Stimulated activated CD8-positive, alpha-beta memory T cell treated with anti-CD3 and anti-CD28 coated beads, Interleukin-15, amount 100 ng/mL, for 1 hour (primary cell): ENCODE measurements at places on chromosomes 5 and 9.

GRCh38 chr5:149959406-149960236 is 937 bp upstream of the SLC26A2 start:
- peak; percentile 11 for DNase-seq

GRCh38 chr9:97510797-97511654 is 9.6 kb downstream of the TMOD1 start:
- no peak for DNase-seq

GRCh38 chr5:76446776-76447175 is 43.7 kb downstream of the IQGAP2 start:
- DNase-seq: no peak

GRCh38 chr9:3006851-3007250 is 163.0 kb upstream of the PUM3 start:
- DNase-seq: no peak

- no peak for DNase-seq
Measured at GRCh38 chr9:128435611-128436010, 15.0 kb downstream of the CERCAM start.

- DNase-seq: no peak
Measured at GRCh38 chr5:80920333-80920732, 39.8 kb upstream of the RASGRF2 start.

DNA sequence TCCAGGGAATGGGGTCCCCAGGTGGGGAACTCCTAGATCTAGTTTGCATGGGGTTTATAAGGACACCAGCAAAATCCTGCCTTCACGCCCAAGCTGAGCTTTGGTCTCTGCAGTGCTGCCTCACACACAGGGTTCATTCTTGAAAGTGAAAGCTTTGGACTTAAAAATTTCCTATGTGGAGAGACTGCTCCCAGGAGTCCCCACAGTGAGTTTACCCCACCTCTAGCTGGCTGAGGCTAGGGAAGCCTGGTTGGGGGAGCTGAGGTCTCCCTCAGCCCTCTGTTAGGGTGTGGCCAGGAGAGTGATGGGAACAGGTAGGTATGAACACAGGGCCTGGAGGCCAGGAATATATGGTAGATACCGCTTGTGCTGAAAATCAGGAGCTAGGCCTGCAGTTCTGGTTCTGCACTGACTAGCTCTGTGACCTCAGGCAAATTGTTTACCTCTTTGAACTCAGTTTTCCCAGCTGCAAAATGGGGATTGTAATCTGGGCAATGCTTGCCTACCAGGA is 41.5 kb upstream of the LARP1 start:
- DNase-seq: no peak

DNA sequence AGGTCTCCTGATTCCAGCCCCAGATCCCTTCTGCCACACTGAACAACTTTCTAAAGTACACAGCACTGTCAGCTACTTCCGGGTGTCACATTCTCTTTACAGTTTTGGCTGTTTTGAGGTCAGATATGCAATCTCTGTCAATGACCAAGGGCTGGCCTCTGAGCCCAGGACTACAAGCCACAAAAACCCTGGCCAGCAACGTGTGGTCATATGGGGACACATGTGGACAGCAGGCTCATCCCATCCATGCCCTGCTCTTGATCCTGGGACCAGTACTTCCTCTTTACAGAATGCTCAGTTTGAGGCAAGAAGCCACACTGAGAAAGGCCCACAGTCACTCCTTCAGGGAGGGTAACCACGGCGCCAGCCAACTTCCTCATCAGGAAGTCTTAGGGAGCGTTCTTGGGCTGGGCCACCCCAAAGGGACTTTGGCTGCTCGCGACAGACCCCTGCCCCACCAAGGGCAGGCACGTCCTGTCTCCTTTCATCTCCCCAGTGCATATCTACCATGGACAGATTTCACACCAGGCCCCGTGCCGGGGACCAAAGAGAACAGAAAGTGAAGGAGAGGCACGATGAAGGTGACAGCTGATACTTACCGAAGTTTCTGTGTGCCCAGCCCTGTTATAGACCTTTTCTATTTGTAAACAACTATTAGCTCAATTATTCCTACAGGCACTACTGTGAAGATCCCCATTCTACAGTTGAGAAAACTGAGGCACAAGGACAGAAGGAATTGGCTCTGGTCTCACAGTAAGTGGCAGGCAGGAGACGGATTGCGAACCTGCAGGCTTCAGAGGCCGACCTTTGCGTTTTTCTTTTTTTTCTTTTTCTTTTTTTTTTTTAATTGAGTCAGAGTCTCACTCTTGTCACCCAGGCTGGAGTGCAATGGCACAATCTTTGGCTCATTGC is 37.3 kb downstream of the STK10 start:
- DNase-seq: no peak

DNA sequence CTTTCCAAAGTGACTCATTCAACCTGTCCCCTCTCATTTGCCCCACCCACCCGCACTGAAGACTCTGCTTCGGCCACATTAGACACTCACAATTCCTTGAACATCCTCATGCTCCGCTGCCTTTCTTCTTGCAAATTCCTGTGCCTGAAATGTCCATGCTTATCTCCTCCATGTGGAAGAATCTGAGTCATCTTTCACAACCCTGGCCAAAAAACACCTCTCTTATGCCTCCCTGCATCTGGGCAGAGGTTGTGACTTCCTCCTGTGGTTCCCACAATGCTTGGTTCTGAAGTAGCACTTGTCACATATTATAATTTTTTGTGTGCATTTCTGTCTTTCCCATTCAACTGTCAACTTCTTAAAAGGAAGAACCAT is 238.6 kb downstream of the ENC1 start:
- no peak for DNase-seq

- DNase-seq: no peak
Measured at GRCh38 chr9:77896938-77897667, 134.5 kb downstream of the GNAQ start.

DNA sequence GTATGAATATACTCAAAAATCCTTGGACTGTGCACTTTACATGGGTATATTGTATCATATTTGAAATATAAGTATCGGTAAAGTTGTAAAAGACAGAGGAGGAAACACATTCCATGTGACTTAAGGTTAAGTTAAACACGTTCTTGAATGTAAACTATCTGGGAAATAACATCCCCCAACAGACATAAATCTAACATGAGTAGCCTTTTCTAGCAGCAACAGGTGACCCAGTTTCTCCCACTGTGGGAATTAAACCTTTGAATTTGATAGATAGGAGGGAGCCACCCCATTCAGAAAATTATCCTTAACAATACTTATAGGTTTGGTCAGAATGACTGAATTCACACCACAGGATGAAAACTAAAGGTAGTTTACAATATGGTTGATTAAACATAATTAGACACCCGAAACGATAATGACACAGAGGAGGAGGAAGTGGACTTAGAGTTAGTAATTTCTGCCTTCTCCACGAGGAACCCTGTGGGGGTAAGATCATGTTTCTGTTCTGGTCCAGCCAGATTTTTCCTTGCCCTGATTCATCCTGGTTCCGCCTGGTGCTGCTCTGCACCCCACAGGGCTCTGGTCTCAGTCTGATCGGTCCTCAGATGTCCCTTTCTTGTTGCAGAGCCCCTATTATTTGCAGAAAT is 84.6 kb upstream of the DNAH5 start:
- no peak for DNase-seq

- DNase-seq: no peak
Measured at GRCh38 chr9:5783982-5784381, 48.9 kb downstream of the ERMP1 start.

- DNase-seq: no peak
Measured at GRCh38 chr5:171520300-171521174, 101.1 kb downstream of the FGF18 start.

- no peak for DNase-seq
Measured at GRCh38 chr5:175381130-175381529, 62.9 kb downstream of the DRD1 start.

DNA sequence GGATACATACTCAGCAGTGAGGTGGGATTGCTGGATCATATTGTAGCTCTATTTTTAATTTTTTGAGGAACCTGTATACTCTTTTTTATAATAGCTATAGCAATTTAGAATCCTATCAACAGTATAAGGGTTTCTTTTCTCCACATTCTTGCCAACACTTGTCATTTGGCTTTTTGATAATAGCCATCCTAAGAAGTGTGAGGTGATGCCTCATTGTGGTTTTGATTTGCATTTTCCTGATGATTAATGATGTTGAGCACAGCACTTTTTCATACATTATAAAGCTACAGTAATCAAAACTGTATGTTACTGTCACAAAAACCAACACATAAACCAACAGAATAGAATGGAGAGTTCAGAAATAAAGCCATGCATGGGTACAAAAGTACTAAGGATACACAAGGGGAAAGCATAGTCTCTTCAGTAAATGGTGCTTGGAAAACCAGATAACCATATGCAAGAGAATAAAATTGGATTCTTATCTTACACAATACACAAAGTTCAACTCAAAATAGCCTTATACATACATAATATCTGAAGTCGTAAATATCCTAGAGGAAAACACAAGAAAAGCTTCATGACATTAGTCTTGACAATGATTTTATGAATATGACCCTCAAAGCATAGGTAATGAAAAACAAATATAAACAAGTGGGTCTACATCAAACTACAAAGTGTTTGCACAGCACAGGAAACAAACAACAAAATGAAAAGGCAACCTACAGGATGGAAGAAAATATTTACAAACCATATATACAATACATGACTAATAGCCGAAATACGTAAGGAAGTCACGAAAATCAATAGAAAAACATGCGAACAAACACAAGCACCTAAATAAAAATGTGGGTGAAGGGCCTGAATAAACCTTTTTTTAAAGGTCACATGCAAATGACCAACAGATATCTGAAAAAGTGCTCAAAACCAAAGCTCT is 287.8 kb upstream of the DAB2 start:
- no peak for DNase-seq

DNA sequence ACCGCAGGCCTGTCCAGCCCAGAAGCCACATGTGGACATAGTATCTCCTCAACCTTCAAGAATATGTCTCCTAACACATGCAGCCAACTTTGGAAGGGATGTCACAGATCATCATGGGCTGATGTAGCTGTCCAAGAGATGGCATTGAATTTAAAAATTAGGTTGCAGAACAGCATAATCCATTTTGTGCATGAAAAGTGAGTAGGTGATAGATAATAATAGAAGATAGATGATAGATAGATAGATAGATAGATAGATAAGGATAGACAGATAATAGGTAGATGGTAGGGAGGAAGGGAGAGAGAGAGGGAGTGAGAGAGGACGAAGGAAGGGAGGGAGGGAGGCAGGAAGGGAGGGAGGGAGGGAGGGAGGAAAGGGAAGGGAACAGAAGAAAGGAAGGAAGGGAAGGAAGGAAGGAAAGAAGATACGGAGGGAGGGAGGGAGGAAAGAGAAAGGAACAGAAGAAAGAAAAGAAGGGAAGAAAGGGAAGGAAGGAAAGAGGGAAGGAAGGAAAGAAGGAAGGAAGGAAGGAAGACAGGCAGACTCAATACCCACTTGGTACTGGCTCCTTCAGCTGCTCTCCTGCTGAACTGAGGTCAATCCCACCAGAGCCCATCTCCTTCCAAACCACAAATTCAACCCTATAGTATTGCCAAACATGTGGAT is 28.9 kb upstream of the ERGIC1 start:
- DNase-seq: no peak

GRCh38 chr9:124280176-124280691 is 22.5 kb downstream of the NEK6 start:
- no peak for DNase-seq

GRCh38 chr5:60010853-60011252 is 117.3 kb upstream of the PDE4D start:
- no peak for DNase-seq

- no peak for DNase-seq
Measured at GRCh38 chr5:82679660-82680059, 397.5 kb downstream of the TMEM167A start.

DNA sequence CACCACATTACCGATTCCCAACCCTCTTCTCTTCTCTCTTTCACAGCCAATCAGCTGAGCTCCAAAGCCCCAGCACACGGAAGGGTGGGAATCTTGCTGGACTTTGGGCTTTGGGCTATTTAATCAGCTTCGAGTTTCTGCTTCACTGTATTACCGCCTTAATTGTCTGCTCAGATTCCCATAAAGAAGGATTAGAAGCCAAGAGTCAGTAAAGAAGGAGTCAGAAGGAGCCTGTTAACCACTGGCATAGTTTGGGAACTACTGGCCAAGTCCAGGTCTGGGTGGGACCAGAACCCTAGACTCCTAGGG is 4.4 kb downstream of the SPRY4 start:
- no peak for DNase-seq

DNA sequence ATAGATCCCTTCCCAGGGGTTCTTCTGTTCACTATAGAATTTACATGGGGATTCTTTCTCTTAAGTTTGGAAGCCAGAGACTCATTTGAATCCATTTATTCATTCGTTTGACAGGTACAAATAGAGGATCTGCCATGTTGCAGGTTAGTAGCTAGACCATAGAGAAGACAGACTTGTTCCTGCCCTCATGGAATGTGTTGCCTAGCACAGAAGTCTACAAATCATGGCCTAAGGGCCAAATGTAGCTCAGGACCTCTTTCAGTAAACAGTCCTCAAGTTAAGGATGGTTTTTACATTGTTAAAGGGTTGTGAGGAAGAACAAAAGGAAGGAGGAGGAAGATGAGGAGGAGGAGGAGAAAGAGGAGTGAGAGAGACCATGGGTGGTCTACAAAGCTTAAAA is 114.7 kb upstream of the SLC44A1 start:
- DNase-seq: no peak

GRCh38 chr9:108994695-108995094 is 18.6 kb downstream of the CTNNAL1 start:
- DNase-seq: no peak

DNA sequence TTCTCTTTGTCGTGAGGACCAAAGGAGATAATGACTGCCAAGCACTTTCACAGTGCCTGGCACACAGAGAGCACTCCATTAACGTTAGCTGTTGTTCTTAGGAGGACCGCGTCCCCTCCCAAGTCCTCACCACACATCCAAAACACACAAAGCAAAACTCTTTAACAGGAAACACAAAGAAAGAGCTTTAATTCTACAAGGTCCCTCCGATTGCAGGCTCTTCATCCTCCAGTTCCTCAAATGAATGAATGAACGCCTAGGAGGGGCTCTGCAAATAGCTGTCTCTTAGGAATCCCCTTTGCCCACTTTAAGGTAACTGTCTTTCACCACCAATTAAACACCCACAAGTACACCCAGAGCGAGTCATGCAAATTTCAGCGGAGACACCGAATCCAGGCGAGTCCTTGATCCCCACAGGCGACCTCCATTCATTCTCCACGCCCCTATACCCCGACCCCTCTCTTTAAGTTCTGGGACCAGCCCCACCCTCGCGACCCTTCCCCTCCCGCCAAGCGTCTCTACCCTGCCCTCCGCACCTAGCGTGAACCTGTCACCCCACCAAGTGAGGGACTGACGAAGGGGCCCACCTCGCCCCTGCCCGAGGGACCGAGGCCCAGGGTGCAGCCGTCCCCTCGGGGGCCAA is 644 bp downstream of the TSC1 start:
- no peak for DNase-seq

- no peak for DNase-seq
Measured at GRCh38 chr5:93585041-93585766, 2.2 kb downstream of the NR2F1 start.
